ENCODE measurements at places on chromosomes 3 and 15.
A peak's percentile ranks its signal among the peaks of the same experiment; 100 is the strongest.

- DNase-seq, result no peak
Observed at GRCh38 chr3:187995667-187996066, 158.3 kb upstream of the LPP start.

DNA sequence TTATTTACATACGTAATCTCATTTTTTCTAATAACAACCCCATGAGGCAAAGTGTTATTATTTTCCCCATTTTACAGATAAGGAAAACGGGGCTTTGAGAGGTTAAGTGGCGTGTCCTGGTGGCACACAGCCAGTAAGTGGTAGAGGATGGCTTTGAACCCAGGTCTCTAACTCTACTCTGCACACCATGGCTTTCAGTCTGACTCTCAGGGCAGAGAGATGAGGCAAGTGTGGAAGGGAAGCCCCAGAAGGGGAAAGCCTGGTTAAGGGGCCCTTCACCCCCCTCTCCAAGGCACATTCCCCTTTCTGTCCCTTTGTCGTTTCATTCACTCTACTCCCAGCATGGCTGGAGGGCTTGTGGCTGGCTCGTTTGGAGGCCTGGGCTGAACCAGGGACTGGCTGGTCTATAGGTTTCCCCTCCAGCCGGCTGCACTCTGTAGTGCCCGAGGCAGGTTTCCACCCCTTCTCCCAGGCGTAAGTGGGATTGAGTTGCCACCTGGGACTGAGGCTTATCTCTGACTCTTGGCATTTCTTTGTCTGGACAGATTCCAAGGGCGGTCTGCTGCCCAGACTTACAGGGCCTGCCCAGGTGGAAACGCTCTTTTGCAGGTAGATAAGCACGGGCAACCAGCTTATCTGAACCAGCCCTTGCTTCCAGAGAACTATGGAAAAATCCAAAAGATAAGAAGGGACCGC lies 12.1 kb downstream of the SEMA4B start:
- no peak for DNase-seq

DNA sequence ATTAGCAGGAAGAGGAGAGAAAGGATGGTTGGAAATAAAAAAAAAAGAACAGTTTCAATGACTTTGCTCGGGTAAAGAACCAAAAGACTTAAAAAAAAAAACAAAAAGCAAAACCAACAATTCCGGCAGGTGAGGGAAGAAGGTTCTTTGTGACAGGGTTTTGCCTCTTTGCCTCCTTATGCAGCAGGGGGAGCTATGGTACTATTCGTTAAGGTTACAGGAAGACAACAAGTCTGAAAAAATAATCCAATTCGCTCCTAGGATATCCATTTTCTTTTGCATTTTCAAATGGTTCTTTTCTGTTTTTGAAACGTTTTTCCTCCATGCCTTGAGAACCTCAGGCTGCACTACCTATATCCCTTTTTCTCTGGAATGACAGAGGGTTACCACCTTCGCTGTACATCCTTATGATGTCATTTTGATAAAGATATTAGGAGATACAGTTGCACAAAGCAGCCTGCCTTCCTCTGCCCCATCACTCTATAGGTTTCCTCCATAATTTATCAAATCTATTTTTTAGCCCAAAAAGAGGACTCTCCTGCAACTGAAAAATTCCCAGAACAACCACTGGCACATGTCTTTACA lies 55.0 kb downstream of the CFAP20DC start:
- peak; percentile 77 for DNase-seq

DNA sequence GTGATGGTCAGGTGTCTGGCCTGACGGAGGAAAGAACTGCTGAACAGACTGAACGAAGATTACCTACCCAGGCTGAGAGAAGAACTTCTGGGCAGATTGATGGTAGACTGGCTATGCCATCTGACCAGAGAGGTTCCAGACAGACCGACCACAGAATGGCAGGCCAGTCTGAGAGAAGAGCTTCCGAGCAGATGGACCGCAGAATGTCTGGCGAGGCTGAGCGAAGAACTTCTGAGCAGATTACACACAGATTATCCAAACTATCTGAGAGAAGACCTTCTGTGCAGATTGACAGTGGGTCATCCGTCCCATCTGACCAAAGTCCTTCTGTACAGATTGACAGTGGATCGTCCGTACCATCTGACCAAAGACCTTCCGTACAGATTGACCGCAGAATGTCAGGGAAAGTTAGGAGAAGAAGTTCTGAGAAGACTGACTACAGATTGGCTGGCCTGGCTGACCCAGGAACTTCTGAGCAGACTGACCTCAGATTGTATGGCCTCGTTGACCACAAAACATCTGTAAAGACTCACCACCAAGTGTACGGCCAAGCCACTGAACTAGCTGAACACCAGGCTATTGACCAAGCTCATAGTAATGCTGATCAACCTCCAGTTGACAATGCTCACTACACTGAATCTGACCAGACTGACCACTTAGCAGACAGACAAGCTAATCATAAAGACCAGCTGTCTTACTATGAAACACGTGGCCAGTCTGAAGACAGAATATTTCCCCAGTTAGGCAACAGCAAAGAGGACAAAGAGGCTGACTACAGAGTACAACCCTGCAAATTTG lies 812 bp downstream of the TEX55 start:
- no peak for DNase-seq

GRCh38 chr3:66536791-66537190 lies 36.0 kb upstream of the LRIG1 start:
- DNase-seq, result no peak

- no peak for DNase-seq
Observed at GRCh38 chr3:11593318-11594034, 50.2 kb downstream of the VGLL4 start.

- peak; percentile 4 for DNase-seq
Observed at GRCh38 chr3:84772841-84773240, 185.9 kb upstream of the CADM2 start.

DNA sequence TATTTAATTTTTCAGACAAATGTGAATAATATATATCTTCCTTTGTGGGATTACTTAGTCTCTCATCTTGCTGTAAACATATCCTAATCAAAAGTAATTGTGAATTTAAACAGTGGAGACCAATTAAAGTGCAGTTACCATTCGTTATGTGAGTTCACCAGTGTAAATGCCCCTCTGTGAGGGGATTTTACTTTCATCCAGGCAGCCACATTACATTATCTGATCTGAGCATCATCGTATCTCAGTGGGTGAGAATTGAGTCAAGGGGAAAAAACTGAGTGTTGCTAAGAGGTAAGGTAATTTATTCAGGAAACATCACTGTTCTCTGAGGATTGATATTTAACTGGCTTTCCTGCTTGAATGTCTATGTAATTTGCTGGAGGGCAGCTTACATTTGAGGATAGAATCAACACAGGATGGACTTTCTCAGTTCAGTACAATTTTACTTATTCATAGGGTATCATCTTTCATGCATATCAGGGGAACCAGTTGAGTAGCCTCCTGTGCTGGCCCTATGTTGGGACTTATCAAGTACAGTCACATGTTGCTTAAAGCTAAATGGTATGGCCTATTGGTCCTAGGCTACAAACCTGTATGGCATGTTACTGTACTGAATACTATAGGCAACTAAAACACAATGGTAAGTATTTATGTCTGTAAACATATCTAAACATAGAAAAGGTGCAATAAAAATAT lies 219.7 kb downstream of the CD47 start:
- DNase-seq, result peak; percentile 14

- DNase-seq, result no peak
Observed at GRCh38 chr3:63056932-63057331, 181.7 kb upstream of the CADPS start.

- DNase-seq, result no peak
Observed at GRCh38 chr15:58423831-58424608, 7.8 kb upstream of the LIPC start.

DNA sequence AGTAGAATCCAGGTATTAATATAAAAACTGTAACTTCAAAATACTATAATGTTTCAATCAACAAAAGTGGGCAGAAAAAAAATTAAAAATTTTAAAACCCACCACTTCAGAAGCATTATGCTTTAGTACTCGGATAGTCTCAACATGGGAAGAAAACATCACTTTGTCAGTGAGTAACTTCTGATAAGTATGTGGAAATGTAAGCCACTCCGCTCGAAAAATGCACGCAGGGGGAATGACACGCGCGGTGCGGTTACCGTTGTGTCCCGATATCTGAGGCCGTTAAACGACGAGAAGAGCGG lies 656 bp downstream of the NGLY1 start:
- DNase-seq, result no peak

DNA sequence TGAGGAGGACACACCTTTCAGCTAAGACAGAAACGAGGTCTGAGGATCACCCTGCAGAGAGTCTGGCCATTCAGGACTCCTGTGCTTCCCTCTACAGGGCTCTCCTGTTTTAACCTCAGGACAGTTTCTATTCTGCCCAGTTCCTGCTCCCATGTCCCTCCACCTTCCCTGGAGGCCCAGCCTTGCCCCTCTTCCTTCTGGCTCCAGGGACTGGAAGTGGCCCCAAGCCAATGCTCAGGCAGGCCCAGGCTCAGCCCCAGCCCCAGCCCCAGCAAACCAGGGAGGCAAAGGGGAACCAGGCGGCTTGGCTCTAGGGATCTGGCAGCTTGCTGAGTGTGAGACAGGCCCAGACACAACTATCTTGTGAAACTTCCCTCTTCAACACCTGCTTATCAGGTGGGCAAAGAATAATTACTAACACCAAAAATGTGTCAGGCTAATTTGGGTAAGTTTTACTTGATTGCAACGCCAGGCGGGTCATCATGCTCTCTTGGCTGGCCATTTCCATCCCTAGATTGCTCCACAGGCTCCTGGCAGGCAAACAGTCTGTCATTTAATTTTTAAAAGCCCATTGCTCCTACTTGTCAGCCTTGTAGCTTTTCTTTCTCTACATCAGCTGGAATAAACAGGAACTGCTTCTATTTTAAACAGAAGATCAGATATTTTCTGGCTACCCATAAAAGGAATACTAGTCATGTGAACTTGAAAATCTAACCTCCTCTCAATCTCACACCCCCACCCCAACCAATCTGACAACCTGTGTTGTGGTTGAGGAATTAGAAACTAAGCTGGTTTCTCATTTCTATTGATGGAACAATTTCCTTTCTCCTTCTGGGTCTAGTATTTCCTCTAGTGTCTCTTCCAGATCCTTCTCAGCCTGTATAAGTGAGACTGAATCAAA lies 33.5 kb downstream of the UPK1B start:
- DNase-seq, result peak; percentile 35

- DNase-seq, result no peak
Observed at GRCh38 chr3:100438623-100438974, 37.3 kb downstream of the LNP1 start.

- DNase-seq, result no peak
Observed at GRCh38 chr15:22893081-22893480, 54.6 kb downstream of the NIPA2 start.

DNA sequence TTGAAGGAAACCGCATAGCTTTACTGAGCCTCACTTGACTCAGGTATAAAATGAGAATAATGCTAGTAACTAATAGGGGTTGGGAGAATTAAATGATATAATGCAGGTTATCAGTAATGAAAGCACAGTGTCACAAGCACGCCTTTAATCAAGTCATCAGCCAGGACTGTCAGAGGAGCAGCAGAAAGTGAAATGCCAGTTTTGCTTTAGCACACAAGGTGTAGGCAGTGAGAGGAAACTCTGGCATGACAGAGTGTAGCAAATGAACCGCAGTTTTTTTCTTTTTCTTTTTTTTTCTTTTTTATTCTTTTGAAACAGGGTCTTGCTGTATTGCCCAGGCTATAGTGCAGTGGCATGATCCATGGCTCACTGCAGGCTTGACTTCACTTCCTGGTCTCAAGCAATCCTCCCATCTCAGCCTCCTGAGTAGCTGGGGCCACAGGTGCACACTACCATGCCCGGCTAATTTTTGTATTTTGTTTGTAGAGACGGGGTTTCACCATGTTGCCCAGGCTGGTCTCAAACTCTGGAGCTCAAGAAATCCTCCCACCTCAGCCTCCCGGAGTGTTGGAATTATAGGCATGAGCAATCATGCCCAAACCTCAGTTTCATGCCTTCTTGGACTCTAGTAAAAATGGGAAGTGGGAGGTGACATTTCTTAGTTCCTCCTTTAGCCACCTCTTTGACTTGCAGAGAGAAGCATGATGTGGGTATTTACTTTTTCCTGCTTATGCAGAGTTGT lies 9.7 kb upstream of the SCAANT1 start:
- peak; percentile 74 for DNase-seq

DNA sequence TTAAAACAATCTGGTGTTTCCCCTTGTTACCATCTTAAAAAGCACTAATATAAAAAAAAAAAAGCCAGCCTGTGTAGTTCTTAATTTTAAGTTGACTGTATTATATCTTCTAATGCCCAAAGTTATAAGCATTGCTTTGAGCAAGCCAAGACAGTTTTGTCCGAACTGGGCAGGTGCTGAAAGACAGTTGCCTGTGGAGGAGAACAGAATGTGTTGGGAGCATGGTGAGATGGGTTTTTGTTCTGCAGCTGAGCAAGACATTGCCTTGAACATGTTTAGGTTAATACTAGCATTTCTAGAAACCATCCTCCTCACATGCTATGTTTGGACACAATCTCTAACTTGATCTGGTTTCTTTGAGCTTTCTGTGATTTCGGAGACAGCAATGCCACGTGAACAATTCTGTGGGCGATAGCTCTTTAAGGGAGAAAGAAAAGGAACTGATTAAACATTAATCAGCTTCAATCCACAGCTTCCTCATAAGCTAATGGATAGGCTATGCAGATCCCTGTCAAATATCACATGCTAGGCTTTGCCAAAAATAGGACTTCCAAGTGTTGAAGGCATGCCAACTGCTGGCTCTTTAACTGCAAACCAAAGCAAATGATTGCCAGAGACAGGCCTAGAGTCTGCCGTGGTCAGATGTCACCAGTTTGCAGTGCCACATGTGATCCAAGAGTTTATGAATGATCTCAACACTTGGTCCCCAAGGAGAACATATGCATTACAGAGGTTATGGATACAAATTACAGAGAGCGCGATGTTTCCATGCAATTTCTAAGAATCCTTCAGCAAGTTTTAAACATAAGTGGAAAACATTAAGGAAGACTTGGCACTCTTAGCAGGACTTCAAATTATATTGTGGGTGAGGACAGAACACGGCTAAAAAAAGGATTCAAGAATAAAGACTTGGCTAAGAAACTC lies 428.1 kb downstream of the ROBO2 start:
- DNase-seq, result no peak

DNA sequence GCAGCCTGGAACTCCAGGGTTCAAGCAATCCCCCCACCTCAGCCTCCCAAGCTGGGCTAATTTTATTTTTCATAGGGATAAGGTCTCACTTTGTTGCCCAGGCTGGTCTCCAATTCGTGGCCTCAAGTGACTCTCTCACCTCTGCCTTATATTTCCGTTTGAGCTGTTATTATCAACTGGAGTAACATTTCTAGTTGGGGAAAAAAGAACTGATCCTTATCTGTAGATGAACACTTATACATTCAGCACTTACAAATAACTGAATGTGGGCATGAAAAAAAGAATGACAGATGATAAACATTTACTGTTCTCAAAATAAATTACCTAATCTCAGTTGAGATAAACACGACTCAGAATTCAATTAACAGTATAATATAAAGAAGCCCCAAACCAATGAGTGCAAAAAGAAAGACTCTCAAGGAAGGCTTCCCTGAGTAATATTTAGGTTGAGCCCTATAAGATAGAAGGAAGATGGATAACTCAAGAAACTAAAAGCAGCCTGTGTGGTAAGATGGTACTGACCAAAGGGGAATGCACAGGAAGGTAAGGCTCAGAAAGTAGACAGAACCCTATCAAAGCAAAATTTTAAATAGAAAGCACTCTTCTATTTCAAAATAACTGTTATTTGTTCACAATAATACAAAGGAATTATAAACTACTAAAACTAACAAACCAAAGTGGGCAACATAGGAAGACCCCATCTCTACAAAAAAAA lies 11.8 kb downstream of the UBE3A start:
- DNase-seq, result peak; percentile 63

Measured in OCI-M1 (cell line).